Stimulated activated CD4-positive, alpha-beta T cell treated with anti-CD3 and anti-CD28 coated beads, Interleukin-15, amount 100 ng/mL, for 24 hours (primary cell): ENCODE measurements at places on chromosomes 16 and 17.
A peak's percentile ranks its signal among the peaks of the same experiment; 100 is the strongest.

GRCh38 chr17:36674278-36674650, 72.9 kb downstream of the MRM1 start:
- DNase-seq = peak; percentile 28

DNA sequence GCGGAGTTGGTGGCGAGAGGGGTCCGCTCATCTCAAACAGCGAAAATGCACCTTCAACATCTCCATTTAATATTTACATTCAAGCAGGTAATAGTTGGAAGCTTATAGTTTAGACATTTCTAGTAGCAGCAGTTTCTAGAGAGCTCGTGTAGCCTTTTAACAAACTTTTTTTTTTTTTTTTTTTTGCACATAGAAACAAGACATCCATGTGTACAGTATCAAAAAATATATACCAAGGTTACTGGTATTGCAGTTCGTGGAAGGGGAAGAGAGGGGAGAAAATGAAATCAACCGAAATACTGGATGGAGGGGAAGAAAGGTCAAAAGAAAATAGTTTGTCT, 6.2 kb downstream of the CBX4 start:
- DNase-seq = no peak

DNA sequence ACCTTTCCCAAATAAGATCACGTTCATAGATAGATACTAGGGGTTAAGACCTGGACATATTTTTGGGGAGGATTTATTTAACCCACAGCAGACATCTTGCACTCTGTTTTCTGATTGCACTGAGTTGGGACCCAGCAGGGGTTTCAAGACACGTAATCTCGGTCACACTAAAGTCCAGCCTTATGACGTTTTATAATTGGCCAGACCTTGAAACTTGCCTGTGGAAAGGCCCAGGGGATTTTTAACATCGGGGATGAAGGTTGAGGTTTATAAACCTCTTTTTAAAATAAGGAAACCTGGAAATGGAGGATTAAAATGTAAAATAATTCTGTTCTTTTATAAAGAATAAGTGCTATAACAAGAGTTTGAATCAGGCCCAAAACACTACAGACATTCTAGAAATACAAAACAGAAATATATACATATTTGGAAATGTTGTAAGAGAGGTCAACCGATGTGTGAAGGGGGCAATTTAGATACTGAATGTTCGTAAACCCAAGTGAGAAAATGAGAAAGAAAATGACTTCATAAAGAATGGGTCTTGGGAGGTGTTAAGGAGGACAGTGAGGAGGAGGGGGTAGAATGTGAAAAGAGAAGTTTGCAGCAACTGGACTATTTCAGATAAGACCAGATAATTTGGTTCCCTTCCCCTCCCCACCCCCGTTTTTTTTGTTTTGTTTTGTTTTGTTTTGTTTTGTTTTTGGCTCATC, 61.1 kb upstream of the NOL11 start:
- DNase-seq = no peak

- no peak for DNase-seq
Observed at GRCh38 chr17:32281011-32281451, 15.4 kb downstream of the RHBDL3 start.

- DNase-seq = no peak
Observed at GRCh38 chr17:67534941-67535340, 157.9 kb downstream of the PITPNC1 start.

GRCh38 chr17:10931133-10931532, 93.2 kb upstream of the PIRT start:
- no peak for DNase-seq

- DNase-seq = no peak
Observed at GRCh38 chr17:21209511-21210175, 4.3 kb downstream of the TMEM11 start.

- DNase-seq = no peak
Observed at GRCh38 chr17:60857556-60858080, 180.0 kb downstream of the BCAS3 start.

- no peak for DNase-seq
Observed at GRCh38 chr17:67116045-67116575, 71.8 kb downstream of the CACNG1 start.

GRCh38 chr17:77258638-77259037, 117.9 kb downstream of the SEC14L1 start:
- DNase-seq = no peak

- no peak for DNase-seq
Observed at GRCh38 chr17:73391331-73392265, 79.8 kb upstream of the CDC42EP4 start.

DNA sequence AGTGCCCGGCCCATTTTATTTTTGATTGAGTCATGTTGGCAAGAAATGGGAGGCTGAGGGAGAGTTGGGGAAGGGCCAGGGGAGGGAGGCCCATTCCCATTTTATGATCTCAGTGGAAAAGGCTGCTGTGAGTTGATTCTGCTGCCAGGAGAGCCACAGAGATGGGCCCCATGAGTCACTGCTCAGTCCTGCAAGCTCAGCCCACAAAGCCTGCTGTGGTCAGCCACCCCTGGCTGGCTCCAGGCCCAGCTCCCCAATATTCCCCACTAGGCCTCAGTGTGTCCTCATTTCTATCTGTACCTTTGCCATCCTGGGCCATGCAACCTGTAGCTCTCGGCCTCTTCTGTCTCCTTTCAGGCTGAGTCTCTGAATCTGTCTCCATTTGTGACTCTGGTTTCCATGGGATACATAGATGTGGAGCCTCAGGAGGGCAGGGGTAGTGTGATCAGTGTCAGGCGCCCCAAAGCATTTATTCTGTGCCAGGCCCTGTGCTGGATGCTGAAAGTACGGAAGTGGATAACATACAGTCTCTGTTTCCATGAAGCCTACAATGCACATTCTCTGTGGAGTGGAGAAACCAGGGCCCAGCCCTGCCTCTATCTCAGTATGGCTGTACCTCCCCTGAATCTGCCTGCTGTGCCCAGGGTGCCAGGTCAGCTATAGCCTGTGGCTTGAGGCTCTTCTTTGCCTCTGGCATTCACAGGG, 1.9 kb upstream of the PLEKHG4 start:
- DNase-seq = peak; percentile 62

GRCh38 chr16:28977703-28978662, 3.4 kb downstream of the SPNS1 start:
- no peak for DNase-seq

GRCh38 chr17:78253946-78254672, 22.7 kb downstream of the TMEM235 start:
- DNase-seq = peak; percentile 89

DNA sequence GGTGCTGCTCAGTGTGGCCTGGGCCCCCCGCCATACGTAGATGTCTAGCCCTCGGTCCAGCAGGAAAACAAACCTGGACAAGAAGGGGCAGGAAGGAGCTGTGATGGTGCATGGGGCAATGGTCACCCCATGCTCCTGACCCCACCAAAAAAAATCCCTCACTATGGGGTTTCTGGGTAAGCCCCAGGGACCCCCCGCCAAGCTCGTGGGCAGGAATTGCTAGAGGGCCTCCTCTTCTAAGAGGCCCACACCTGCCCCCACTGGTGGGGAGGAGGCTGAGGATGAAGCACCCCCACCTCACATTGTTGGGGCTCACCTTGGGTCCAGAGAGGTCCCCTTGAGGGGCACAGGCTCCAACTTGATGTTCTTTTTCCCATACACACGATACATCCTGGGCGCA, 9.7 kb downstream of the FLII start:
- DNase-seq = no peak

- DNase-seq = no peak
Observed at GRCh38 chr16:28478506-28479180, 6.5 kb upstream of the NPIPB7 start.

DNA sequence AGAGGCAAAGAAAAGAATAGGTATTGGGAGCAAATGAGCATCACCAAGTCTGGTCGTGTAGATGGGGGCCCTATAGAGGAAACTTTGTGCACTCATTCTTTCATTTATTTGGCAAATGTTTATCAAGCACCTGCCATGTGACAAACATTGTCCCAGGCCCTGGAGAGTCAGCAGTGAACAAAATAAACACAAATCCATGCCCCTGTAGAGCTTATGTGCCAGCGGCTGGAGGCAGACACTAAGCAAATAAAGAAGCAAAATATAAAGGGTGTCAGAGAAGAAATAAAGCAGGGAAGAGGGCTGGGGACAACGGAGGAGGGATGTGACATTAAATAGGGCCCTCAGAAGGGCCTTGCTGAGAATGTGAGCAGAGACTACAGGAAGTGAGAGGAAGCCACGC, 45.5 kb downstream of the KATNIP start:
- no peak for DNase-seq

DNA sequence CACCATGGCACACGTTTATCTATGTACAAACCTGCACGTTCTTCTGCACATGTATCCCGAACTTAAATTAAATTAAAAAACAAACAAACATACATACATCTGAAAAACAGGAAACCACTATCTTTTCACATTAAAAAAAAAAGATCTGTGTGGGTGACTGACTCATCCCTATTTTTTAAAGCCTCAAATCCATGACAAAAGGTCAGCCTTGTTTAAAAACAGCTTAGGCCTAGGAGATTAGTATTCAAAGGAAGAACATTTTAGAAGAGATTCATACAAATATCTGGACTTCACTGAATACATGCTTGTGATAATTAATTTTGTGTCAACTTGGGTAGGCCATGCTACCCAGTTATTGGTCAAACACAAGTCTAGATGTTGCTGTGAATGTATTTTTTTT, 4.7 kb upstream of the PRKAR1A start:
- no peak for DNase-seq

DNA sequence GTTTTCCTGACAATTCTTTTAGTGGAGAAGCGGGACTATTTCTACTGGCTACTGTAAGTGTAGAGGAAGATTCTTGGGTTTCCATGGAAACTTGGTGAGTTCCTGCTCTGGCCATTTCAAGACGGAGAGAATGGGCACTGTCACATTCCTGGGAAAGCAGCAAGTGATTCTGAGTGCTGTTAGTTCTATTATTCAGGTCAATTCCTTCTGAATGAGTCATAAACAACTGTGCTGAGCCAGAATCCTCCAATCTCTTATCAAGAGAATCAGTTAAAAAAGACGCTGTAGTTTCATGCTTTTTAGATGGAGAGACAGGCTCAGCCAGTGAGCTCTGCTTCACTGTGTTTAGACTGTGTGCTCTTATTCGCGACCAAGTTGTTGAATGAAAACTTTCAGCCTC, 19.6 kb downstream of the AKAP10 start:
- no peak for DNase-seq

- no peak for DNase-seq
Observed at GRCh38 chr17:54536306-54536705, 364.3 kb upstream of the TOM1L1 start.

DNA sequence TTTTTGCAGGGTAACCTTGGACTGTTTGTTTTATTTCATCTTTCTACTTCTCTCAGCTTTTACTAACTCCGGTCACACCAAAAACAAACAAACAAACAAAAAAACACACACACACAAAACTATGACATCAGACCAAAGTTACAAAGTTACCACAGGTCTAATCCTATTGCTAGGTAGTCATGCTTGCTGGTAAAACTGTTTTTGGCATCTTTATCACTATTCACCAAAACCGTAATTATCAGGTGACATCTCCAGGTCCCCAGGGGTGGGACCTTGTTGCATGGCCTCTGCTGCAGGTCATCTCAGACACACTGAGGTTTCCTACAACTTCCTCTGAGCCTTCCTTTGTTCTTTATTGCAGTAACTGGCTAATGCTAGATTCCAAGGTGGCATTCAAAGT, 162.3 kb downstream of the ABCA8 start:
- no peak for DNase-seq

- DNase-seq = no peak
Observed at GRCh38 chr17:49588726-49589576, 13.3 kb downstream of the NXPH3 start.

- DNase-seq = no peak
Observed at GRCh38 chr17:28760601-28761562, 17.1 kb downstream of the TRAF4 start.

DNA sequence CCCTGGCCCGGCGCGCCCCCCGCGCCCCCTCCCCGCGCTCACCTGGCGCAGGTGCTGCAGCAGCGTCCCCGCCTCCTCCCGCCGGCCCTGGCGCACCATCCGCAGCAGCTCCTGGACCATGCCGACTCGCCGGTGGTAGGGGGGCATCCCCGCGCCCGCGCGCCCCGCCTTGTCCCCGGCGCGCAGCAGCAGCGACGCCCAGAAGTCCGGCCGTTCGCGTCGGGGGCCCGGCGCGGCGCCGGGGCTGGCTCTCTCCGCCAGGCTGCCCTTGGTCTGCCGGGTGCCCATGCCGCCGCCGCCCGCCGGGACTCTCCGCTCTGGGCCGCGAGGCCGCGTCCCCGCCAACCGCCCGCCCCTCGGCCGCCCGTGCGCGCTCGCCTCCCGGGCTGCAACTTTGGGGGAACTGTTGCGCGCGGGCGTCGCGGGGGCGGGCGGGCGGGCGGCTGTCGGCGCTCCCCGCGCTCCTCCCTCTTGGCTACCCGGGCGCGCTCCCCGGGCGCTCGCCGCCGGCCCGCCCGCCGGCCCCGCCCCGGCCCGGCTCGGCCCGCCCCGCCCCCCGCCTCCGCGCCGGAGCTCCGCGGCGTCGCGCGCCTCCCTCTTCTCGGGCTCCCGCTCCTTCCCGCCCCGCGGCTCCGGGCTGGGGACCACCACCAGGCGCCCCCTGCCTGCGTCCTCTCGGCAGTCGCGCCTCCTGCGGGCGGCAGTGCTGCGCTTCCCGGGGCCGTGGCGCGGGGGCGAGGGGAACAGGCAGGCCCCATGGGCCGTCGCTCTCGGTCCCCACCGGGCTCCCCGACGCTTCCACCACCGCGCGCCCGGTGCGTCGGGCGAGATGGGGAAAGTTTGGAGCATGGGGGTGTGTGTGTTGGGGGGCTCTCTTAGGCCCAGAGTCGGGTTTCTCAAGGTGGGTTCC, at the start of gene LRRC75A:
TSS of gene LRRC75A (minus strand) at position 491 of the 910 bp plus-strand sequence. CDS start at position 288, 203 bp downstream.
- DNase-seq = peak; percentile 65

DNA sequence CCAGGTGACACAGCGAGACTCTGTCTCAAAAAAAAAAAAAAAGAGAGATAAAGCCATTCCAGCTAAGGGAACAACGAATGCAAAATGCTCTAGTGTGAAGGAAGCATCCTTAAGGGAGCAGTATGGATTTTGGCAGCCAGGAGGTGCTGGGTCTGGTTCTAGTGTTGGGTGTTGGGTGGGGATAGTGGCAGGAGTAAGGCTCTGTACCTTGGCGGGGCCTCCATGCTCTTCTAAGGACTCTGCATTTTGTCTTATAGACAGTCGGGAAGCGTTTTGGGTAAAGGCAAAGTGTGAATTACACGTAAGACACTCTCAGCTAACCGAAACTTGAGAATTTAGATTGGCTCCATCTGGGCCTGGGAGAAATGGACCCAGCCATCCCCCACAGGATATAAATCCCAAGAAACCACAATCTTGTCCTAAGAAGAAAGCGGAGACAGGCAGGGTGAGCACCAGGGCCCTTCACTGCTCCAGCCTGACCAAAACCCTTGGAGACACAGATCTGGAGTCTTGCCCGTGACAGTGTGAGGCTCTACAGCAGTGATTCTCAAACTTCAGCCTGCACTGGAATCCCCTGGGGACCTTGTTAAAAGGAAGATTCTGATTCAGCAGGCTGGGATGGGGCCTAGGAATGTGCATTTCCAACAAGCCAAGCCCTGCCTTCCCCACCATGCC, 33.1 kb upstream of the PHB1 start:
- DNase-seq = no peak

DNA sequence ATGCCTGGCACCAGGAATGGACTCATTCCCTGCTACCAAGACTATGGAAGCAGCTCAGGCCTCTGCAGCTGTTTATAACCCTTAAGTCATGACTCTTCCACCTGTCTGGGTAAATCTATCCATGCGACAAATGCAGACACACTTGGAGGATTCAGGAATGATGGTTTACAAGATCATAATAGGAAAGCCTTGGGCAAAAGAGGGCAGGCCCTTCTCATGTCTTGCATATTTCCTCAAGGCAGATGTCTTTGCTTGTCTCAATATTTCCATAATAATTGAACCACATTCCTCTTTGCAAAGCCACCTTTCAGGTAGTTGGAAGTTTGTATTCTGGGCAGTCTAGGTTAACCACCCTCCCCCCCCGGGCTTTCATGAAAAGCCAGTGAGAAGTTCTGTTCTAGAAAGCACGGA, 884 bp upstream of the JPT1 start:
- DNase-seq = no peak
